ENCODE measurements at places on chromosomes 6 and 20.

GRCh38 chr6:47439348-47439668 lies 38.3 kb upstream of the CD2AP start:
- no peaks in the 10 kb centered on the region for H3K36me3 ChIP-seq
- DNase-seq = no peak
- no peak overlapping the region for H3K27ac ChIP-seq
- H3K27me3 ChIP-seq = no peaks in the 10 kb centered on the region
- H3K4me1 ChIP-seq = no peaks in the 10 kb centered on the region

DNA sequence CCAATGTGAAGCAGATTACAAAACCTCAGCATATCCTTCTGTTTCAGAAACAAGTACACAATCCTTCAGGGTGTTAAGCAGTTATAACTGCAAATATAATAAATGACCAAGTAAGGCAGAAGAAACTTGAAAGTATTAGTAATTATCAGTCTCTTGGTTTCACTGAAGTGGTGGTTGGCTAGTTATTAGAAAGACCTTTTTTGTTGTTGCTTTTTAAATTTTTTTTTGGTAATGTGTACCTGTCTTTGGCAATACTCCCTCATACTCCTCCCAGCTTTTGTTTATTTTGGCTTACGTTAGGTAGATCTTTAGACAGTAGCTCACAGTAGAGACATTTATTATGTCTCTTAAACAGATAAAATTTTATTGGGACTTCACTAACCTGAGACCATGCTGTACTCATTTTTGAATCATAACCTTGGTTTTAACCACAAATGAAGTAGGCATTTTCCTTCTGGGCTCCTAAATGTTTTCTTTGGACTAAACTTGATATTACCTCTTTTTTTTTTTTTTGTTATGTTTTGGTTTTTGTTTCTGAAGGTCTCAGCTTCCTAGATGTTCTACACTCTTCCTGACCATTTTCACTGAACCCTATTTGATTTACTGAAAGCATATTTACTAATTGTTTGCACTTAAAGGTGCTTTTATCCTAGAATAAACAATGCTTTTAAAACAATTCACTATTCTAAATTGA lies 6.4 kb downstream of the CD2AP start:
- H3K27ac ChIP-seq = no peak overlapping the region
- DNase-seq = no peak
- no peak overlapping the region for H3K4me3 ChIP-seq
- no peaks in the 10 kb centered on the region for H3K36me3 ChIP-seq

- H3K4me1 ChIP-seq = peaks cover 4% of the 10 kb centered on the region
- H3K27me3 ChIP-seq = no peaks in the 10 kb centered on the region
- H3K36me3 ChIP-seq = no peaks in the 10 kb centered on the region
- no peak overlapping the region for H3K27ac ChIP-seq
- no peak overlapping the region for H3K4me3 ChIP-seq
Observed at GRCh38 chr6:167567142-167568033, 242.5 kb downstream of the TTLL2 start.

DNA sequence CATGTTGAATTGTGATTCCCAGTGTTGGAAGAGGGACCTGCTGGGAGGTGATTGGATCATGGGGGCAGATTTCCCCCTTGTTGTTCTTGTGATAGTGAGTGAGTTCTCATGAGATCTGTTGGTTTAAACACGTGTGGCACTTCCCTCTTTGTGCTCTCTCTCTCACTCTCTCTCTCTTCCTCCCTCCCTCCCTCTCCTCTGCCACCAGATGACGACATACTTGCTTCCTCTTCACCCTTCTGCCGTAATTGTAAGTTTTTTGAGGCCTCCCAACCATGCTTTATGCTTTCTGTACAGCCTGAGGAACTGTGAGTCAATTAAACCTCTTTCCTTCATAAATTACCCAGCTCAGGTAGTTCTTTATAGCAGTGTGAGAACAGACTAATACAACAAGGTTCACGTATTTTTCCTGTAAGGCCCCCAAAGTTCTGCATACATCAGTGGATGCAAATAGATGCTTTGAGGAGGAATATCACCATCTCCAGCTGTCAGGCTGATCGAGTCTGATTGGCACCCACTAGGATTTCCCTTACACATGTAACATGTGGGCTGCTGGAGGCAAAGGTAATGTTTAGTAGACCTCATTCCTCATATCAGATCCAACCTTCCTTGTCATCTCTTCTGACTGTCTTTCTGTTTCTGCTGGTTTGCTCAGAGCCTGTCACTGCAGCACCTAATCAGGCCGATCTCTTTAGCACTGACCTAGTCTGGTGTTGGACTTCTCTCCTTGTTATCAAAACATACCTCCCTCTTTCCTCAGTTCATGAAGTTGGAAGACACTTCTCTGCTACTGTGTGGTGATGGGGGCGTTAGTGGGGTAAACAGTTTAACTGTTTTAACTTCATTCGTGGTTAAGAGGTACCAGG lies 54.3 kb upstream of the BACH2 start:
- no peak overlapping the region for H3K4me3 ChIP-seq
- no peak for DNase-seq
- no peaks in the 10 kb centered on the region for H3K27me3 ChIP-seq
- no peak overlapping the region for H3K27ac ChIP-seq

DNA sequence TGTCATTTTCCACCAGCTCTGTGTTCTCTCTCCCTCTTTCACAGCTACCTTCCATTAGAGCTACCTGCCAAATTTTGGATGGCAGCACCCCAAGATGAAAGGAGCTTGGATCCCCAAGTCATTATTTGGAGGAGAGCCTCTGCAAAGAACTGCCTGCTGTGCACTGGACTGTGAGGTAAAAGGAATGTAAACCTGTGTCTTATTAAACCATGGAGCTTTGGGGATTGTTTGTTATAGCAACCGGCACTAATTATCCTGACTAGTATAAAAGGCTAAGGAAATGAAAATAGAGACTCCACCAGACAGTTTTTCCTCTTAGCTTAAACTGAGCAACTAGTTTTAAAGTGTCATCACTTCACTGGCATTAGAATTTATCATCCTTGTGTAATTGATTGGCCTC lies 191.6 kb upstream of the DTNBP1 start:
- no peaks in the 10 kb centered on the region for H3K27me3 ChIP-seq
- H3K36me3 ChIP-seq = no peaks in the 10 kb centered on the region
- H3K4me1 ChIP-seq = no peaks in the 10 kb centered on the region
- DNase-seq = no peak
- H3K27ac ChIP-seq = no peak overlapping the region

DNA sequence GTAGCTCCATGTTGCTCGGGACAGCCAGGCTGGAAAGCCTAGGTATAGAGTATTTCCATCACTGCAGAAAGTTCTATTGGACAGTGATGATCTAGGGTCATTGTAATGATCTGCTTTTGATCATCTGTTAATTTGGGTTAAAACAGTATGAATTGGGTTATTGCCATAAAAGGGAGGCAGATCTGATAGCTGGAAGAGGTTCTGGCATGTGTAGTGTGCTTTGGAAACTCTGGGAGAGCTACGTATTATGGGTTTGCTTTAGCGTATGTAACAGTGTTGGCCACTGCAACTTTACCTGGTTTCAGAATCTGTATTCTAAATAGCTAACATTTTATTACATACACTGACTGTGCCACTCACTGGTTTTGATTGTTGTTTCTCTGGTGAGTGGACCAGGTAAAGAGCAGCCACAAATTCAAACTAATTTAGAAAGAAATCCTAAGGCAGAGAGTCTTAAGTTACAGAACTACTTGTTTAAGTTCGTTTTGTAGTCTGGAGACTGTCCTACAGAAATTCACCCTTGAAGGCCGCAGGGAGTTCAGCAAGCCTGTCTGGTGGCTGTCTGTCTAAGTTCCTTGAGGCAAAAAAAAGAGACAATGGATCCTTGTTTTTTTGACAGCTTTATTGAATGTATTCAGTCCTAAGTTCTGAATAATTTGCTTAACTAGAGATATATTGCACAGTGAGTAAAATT lies 300.3 kb downstream of the PRL start:
- no peak for DNase-seq
- no peaks in the 10 kb centered on the region for H3K27me3 ChIP-seq
- H3K36me3 ChIP-seq = no peaks in the 10 kb centered on the region

DNA sequence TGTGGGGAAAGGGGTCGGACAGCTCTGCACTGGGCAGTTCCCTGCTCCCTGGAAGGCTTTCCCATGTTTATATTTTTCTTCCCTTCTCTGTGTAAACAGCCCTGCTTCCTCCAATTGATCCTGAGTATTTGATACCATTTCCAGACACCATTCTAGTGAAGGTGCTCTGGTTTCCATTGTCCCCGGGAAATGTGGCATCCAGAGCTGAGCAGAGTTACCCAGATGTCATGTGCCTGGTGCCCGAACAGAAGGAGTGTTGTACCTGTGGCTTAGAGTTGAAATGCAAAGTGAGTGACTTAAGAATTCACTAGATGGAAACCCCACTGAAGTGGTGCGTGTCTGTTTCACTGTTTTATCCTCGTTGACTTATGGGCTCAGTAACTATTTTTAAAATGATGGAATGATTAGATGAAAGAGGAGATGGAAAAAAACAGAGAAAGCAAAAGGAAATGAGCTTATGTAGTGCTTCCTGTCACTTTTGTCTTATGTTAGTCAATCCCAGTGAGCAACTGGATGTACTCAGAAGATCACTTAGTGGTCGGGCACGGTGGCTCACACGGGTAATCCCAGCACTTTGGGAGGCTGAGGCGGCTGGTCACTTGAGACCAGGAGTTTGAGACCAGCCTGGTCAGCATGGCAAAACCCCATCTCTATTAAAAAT lies 83.8 kb downstream of the SASH1 start:
- peaks cover 44% of the 10 kb centered on the region for H3K4me1 ChIP-seq
- no peaks in the 10 kb centered on the region for H3K27me3 ChIP-seq
- H3K4me3 ChIP-seq = no peak overlapping the region
- no peak for DNase-seq
- H3K36me3 ChIP-seq = no peaks in the 10 kb centered on the region
- no peak overlapping the region for H3K27ac ChIP-seq

- no peaks in the 10 kb centered on the region for H3K27me3 ChIP-seq
- no peak overlapping the region for H3K4me3 ChIP-seq
- no peaks in the 10 kb centered on the region for H3K4me1 ChIP-seq
- H3K36me3 ChIP-seq = no peaks in the 10 kb centered on the region
Observed at GRCh38 chr6:8192067-8192466, 89.7 kb upstream of the EEF1E1 start.

GRCh38 chr6:130946076-130946475 lies 117.0 kb downstream of the EPB41L2 start:
- H3K4me3 ChIP-seq = no peak overlapping the region
- H3K27me3 ChIP-seq = no peaks in the 10 kb centered on the region
- H3K4me1 ChIP-seq = peaks cover 5% of the 10 kb centered on the region
- no peak for DNase-seq

DNA sequence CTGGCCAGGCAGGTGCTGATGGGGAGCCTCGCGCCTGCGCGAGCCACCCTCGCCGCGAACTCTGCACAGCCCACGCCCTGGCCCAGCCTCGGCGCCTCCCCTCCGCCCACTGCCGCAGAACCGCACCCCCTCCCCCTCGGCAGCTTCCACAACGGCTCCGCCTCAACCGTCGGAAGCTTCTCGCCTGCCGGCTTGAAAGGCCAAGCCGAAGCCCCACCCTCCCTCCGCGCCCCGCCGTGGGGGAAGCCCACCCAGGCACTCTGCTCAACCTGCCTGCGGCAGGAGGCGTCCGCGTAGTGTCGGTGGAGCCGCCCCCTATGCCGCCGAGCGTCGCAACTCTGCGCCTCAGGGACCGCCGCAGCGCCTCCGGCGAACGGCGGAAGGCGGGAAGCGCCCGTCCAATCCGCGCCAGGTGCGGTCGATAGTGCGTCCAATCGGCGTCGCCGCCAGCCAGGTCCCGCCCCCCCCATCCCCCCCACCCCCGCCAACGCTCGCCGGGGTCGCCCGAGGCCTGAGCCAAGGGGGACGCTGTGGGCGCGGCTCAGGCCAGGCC lies at the start of gene SYCP2:
Gene SYCP2 (minus strand): TSS at position 342 of the 553 bp plus-strand sequence. CDS start 11,224 bp downstream, outside the sequence.
- H3K4me1 ChIP-seq = peaks cover 31% of the 10 kb centered on the region
- DNase-seq = no peak
- H3K27me3 ChIP-seq = no peaks in the 10 kb centered on the region

DNA sequence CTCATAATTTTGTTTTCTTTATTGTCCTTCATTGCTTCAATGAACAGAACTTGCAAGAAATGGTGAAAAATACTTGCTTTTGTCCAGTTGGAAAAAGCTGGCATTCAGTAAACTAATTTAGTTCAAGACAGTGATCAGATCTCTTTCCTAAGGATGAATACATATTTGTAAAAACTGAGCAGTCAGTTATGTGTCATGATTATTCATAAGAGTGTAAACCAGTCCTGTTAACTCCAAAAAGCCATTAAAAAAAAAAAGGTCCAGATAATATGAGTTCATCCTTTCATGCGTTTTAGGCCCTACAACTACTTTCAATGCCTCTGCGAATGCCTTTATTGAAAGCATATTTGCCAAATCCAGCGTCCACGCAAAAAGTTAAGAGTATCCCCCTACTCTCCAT lies 609 bp downstream of the PGM3 start:
- peaks cover 36% of the 10 kb centered on the region for H3K4me1 ChIP-seq
- H3K27me3 ChIP-seq = no peaks in the 10 kb centered on the region
- no peak for DNase-seq
- H3K36me3 ChIP-seq = no peaks in the 10 kb centered on the region
- peak overlapping the region; percentile 88 for H3K27ac ChIP-seq

GRCh38 chr6:16168121-16168520 lies 39.2 kb downstream of the MYLIP start:
- no peaks in the 10 kb centered on the region for H3K27me3 ChIP-seq
- H3K36me3 ChIP-seq = no peaks in the 10 kb centered on the region
- H3K27ac ChIP-seq = no peak overlapping the region
- H3K4me1 ChIP-seq = no peaks in the 10 kb centered on the region
- DNase-seq = no peak
- H3K4me3 ChIP-seq = no peak overlapping the region

GRCh38 chr20:2289475-2289874 lies 6.3 kb upstream of the TGM3 start:
- peaks cover 7% of the 10 kb centered on the region for H3K27me3 ChIP-seq
- H3K36me3 ChIP-seq = no peaks in the 10 kb centered on the region
- DNase-seq = no peak
- H3K4me1 ChIP-seq = no peaks in the 10 kb centered on the region
- H3K27ac ChIP-seq = no peak overlapping the region
- H3K4me3 ChIP-seq = no peak overlapping the region

DNA sequence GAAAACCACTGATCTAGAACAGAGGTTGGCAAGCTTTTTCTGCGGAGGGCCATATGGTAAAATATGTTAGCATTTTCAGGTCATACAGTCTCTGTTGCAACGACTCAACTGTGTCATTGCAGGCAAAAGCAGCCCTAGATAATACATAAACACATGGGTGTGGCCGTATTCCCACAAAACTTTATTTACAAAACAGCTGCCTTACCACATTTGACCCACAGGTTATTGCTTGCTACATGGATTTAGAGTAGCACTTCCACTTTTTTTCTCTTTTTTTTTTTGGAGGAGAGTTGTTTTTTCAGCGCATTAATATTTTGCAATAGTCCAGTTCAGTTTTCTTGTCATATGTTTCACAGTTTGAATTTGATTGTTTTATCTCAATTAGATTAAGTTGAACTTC lies 2.5 kb upstream of the IGF2R start:
- peaks cover 23% of the 10 kb centered on the region for H3K4me1 ChIP-seq
- H3K36me3 ChIP-seq = no peaks in the 10 kb centered on the region
- no peak overlapping the region for H3K27ac ChIP-seq

Data from esophagus muscularis mucosa (tissue), 4 donors.